Caco-2 (cell line): ENCODE measurements at places on chromosomes 1 and 21.

- H3K27ac ChIP-seq: no peak overlapping the region
- no peak for DNase-seq
- H3K27me3 ChIP-seq: no peaks in the 10 kb centered on the region; the same call in 1 of the 2 replicates
- H3K36me3 ChIP-seq: no peaks in the 10 kb centered on the region
These were observed 44.9 kb upstream of the TNFSF18 start for GRCh38 chr1:173095632-173096031.

DNA sequence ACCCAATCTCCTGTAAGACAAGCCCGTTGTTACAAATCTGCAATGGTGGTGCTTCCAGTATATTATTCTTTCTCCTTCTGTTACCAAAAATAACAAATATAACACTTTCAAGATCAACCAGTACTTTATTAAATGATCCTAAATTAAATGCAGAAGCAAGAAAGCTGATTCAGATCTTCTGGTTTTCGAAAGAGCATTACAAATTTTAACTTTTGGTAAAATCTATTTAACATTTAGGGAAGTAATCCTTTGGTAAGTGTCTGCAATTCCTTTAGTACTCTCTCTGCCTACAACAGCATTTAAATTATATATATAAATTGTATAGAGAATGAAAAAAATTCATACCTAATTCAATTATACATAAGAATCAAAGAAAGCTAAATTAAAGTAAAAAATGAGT, 198.6 kb upstream of the HMCN1 start:
- no peak overlapping the region for H3K4me3 ChIP-seq
- H3K27me3 ChIP-seq: no peaks in the 10 kb centered on the region

- no peak for DNase-seq
- no peaks in the 10 kb centered on the region for H3K4me1 ChIP-seq
- no peak overlapping the region for H3K27ac ChIP-seq
- H3K27me3 ChIP-seq: no peaks in the 10 kb centered on the region
These were observed 273 bp downstream of the BMP8B start for GRCh38 chr1:39788426-39788757.

GRCh38 chr1:59368008-59368670, 71.2 kb downstream of the FGGY start:
- no peaks in the 10 kb centered on the region for H3K4me1 ChIP-seq
- no peaks in the 10 kb centered on the region for H3K36me3 ChIP-seq
- H3K27me3 ChIP-seq: no peaks in the 10 kb centered on the region
- H3K4me3 ChIP-seq: no peak overlapping the region
- DNase-seq: no peak

GRCh38 chr1:41354956-41355355, 6.3 kb upstream of the FOXO6 start:
- H3K4me3 ChIP-seq: no peak overlapping the region
- H3K27ac ChIP-seq: no peak overlapping the region
- H3K4me1 ChIP-seq: peaks cover under 1% of the 10 kb centered on the region; the same call in 1 of the 2 replicates
- no peaks in the 10 kb centered on the region for H3K27me3 ChIP-seq

DNA sequence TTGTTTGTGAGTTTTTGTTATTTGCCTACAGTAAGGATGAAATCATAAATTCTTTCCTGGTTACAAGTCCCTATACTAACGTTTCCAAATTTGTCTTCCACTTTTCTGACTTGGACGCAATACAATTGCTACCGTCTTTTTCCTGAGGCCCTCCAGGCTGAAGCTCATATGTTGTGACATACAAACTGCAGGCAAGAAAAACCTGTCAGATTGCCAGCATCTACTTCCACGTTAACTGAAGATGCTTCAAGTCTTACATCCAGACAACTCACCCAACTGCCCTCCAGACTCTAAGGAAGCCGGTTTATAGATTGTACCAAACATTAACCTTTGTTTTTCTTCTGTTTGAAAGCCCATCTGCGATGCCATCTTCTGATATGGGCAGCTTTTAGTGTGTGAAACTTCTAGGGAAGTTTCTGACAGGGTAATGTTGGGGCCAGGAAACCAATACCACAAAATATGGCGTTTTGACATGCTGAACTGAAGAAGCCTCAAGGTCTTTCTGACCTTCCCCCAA, 21.4 kb upstream of the RNF11 start:
- DNase-seq: no peak
- H3K4me3 ChIP-seq: no peak overlapping the region
- no peaks in the 10 kb centered on the region for H3K36me3 ChIP-seq
- H3K27ac ChIP-seq: no peak overlapping the region
- H3K27me3 ChIP-seq: no peaks in the 10 kb centered on the region

- no peaks in the 10 kb centered on the region for H3K36me3 ChIP-seq
- H3K27me3 ChIP-seq: no peaks in the 10 kb centered on the region
- H3K4me3 ChIP-seq: no peak overlapping the region
- no peaks in the 10 kb centered on the region for H3K4me1 ChIP-seq
- DNase-seq: no peak
- no peak overlapping the region for H3K27ac ChIP-seq
These were observed 39.2 kb downstream of the HLX start for GRCh38 chr1:220918285-220918951.
